ENCODE measurements at places on chromosomes 11 and 22.

DNA sequence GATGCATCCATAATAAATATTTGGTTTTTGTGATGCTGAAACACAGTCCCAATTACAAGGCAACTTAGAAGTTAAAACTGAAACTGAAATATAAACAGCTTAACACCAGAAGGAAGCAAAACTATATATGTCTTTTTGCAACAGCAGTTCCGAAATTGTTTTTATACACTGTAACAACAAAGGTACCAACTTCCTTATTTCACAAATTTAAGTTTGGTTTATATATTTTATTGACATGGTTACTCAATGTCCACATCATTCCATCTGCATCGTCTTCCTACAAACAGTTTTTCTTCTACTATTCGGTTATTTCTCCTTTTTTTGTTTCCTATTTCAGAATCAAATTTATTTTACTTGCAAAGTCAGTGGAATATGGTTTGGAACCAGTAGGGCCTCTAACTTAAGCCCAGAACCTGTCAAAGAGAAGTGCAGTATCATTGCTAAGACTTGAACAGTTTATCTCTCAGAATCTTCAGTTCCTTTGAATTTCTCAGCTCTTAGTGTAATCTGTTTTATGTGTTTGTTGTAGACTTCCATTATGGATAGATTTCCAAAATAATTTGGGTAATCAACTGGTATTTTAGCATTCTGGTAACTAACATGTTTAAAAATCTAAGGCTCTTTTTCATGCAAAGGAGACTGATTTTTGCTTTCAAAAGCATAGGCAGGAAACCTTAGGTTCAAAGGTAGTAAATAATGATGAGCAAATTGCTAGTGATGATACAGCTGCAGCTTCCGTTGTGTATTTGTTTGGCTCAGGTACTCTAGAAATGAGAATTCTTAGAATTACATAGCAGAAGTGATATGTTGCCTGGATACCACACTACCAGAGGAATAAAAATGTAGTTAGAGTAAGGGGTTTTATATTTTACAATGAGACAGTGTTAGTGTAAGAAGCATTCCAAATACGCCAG lies 8.2 kb upstream of the HSPA8 start:
- no peak for DNase-seq

DNA sequence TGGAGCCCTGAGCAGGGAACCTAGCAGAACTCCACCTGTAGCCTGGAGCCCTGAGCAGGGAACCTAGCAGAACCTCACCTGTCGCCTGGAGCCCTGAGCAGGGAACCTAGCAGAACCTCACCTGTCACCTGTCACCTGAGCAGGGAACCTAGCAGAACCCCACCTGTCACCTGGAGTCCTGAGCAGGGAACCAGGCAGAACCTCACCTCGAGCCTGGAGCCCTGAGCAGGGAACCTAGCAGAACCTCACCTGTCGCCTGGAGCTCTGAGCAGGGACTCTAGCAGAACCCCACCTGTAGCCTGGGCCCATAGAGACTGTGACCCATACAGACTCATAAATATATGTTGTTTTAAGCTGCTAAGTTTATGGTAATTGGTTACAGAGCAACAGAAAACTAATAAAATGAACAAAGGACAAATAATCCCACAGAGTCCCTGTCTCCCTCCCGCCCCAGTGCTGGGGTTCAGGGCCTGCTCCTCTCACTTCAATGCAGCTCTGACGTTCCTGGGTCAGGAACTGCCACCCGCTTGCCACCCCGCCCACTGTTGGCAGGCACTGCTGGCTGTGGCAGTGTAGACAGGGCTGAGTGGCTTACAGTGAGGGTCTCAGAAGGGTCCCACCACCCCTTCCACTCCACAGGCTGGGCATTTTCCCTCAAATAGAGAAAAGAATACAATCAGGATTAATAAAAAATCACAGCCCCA lies 259.1 kb downstream of the TBC1D22A start:
- DNase-seq: no peak

GRCh38 chr22:50063589-50064393 lies 5.7 kb upstream of the TTLL8 start:
- DNase-seq: no peak

- no peak for DNase-seq
Measured at GRCh38 chr11:61919705-61920631, 2.6 kb upstream of the RAB3IL1 start.

DNA sequence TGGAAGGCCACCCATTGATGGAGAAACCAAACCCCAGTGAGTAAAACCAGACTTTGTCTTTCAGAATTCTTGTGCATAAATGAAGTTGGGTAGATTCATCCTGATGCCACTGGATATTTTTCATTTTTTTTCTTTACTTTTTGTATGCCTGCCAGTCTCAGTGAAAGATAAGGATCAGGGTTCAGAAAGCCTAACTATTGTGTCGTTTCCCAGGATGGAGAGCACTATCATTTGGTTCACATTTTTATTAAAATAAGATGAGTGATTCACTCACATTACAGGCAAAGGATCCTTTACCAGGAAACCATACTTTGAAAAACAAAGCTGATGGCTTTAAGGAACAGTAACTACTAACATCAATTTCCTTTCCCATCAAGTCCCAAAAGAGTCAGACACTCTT lies 52.0 kb downstream of the ARFGAP2 start:
- DNase-seq: no peak

GRCh38 chr11:117096201-117096991 lies 1.8 kb downstream of the SIK3 start:
- no peak for DNase-seq

GRCh38 chr11:59666969-59667368 lies 1.9 kb downstream of the PATL1 start:
- no peak for DNase-seq

- DNase-seq: no peak
Measured at GRCh38 chr11:58433638-58434203, 5.8 kb upstream of the OR5B2 start.

DNA sequence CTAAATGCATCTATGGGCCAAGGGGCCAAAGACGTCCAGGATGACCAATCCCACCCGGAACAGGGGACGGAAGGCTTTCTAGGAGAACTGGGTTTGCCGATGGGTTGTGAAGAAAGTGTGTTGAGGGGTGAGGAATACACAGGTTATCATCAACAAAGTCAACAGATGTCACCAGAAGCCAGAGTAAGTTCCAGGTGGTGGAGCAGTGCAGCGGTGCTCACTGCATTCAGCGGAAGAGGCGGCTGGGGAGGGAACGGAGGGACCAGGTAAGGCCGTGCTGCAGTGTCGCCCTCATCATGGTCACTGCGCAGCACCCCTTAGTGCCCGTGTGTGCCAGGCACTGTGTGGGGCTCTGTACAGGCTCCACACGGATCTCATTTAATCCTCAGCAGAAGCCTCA lies 176.0 kb downstream of the EFCAB6 start:
- DNase-seq: no peak

DNA sequence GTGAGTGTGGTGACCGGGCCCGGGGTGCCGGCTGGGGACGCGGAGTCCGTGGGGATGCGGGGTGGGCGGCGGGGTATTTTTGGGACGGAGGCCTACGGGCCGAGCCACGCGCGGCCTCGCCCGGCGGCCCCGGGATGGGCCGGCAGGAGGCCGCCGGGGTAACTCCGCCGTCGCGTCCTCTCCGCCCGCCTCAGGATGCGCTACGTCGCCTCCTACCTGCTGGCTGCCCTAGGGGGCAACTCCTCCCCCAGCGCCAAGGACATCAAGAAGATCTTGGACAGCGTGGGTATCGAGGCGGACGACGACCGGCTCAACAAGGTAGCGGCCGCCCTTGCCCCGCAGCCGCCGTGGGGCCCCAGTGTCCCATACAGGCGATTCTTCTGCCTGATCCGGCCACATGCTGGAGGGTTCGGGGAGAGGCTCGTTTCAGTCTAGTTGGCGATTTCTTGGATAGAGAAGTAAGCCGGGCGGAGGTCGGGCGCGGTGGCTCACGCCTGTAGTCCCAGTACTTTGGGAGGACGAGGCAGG lies 337 bp downstream of the RPLP2 start:
- DNase-seq: peak; percentile 31

- no peak for DNase-seq
Measured at GRCh38 chr11:12292766-12293165, 84.6 kb upstream of the PARVA start.

- DNase-seq: peak; percentile 90
Measured at GRCh38 chr11:65420979-65421793, 1.4 kb upstream of the NEAT1 start.

DNA sequence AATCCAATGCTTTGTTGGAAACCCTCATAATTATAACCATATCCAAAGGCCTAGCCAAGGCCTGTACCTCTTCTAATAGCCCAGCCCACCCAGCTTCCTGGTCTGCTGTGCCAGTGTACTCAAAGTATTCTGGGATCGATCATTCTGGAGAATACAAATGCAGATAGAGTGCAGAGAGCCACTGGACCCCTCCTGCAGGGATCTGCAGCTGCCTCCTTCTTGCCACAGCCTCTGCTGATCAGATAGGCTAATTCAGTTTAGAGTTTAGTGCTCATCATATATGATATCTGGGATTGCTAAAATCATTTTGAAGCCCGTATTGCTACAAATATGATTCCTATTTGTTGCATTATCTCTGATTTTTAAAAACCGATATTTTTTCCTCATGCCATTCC lies 17.5 kb downstream of the CASP5 start:
- no peak for DNase-seq

DNA sequence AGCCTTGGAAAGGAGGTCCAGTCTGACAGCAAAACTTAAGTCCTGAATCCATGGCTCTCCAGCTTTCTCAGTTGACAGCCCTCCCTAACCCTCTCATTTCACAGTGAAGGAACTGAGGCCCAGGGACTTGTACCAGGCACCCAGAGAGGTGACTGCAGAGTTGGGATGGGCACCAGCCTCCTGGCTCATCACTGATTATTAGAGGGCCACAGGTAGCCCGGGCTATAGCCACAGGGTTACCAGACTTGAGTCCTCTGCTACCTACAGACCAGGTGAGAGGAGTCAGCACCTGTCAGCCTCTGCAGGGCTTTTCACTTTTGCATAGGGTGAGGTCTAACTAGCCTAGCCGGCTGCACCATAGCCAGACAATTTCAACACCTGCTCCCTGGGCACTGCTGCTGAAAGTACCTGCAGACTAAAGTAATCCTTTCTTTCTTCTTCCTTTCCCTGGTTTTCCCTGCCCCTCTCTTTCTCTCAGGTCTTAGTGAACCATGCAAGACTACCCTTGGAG lies 37.6 kb downstream of the SYT13 start:
- no peak for DNase-seq

DNA sequence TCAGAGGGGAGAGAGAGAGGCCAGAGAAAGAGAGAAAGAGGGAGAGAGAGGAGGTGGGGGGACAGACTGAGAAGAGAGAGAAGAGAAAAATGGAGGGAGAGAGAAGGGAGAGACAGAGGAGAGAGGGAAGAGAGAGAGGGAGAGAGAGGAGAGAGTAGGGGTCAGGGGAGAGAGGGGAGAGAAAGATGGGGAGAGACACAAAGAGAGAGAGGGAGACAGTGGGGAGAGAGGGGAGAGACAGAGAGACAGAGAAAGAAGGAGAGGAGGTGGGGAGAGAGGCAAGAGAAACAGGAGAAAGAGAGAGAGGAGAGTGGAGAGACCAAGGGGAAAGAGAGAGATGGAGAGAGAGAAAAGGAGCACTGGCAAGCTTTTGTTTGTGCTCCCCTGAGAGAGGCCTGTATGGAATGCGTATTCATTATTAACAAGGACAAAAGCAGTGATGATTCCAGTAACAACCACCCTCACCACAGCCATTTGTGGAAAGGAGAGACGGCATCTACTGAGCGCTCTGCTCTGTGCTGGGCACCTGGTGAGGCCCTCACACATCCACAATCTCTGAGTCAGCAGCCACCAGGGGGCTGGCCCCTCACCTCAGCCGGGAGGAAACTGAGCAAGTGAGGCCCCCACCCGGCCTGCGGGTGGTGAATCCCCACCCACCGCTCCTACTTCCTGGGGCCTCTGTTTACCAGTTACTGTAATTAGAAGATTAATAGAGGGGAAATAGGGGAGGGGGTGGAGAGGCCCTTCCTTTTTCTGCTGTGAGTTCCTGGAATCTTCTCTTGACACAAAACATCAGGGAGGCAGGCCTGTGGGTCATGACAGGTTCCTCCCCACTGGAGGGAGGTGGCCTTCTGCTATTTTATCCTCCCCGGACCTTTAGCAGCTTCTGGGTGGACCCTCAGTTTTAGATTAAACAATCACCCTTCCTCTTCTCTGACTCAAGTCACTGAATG lies 14.6 kb upstream of the MIAT start:
- peak; percentile 37 for DNase-seq

DNA sequence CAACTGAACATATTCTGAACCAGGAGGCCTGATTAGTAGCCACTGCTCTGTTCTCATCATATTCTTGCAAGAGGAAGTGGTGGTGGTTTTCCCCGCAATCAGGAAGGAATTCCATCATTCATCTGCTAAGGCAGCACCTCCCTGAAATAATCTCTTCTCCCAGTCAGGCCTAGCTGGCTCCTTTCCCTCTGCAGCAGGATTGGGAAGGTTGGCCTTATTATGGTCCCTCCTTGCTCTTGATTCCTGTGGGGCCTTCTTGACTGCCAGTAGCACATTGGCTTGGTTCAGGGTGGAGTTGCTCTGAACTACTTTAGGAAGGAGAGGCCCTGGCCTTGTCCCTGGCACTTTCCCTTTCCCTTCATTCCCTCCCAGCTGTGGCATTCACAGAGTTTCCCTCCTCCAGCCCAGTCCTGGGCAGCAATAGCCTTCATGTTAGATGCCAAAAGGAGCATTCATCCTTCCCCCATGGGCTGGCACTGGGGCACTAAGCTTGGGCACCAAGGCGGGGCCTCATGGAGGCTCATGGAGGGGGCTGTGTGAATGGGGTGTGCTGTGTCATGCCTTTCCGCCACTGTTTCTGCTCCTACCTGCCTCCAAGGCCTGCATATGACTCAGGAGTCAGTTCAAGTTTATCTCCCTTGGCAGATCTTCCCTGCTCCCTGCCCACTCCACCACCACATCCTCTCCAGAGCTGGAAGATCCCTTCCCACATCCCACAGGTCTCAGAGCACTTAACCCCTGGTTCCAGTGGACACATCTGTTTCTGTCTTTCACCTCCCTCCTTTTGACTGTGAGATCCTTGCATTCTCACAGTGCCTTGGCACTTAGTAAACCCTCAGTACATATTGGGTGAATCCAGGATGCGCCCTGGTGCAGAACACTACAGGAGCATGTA lies 27.6 kb upstream of the CD44 start:
- no peak for DNase-seq

DNA sequence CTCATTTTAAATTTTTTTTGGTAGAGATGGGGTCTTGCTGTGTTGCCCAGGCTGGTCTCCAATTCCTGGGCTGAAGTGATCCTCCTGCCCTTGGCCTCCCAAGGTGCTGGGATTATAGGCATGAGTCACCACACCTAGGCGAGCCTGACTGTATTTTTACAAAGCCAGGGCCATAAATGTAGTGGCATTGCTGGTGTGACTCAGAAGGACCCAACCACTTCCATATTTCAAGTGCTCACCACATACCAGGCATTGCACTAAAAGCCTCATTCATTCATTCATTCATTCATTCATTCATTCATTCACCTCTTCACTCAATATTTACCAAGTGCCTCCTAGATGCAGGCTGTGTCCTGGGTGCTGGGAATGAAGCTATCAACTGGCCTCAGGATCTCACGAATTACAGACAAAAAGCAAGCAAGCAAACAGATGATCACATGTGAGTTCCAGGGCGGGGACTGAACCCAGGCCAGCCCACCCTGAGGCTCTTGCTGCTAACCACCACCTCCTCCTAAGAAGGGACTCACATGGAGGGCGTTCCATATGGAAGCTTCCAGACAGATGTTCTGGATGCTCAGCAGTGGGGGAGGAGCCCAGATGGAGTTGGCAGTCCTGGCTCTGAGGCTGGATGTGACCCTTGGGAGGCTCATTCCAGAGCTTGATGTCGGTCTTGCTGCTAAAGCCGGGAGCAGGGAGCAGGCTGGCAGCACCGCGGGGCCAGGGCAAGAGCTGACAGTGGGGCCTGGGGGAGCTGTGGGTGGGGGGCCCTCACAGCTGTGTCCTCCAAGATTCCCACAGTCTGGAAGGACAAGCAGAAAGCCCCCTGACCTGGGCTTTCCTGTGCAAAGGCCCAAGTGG lies 158.8 kb downstream of the CTTN start:
- DNase-seq: no peak

Data from NCI-H146 (cell line).